Central memory CD4-positive, alpha-beta T cell (primary cell): ENCODE measurements at places on chromosomes 12 and 14.

DNA sequence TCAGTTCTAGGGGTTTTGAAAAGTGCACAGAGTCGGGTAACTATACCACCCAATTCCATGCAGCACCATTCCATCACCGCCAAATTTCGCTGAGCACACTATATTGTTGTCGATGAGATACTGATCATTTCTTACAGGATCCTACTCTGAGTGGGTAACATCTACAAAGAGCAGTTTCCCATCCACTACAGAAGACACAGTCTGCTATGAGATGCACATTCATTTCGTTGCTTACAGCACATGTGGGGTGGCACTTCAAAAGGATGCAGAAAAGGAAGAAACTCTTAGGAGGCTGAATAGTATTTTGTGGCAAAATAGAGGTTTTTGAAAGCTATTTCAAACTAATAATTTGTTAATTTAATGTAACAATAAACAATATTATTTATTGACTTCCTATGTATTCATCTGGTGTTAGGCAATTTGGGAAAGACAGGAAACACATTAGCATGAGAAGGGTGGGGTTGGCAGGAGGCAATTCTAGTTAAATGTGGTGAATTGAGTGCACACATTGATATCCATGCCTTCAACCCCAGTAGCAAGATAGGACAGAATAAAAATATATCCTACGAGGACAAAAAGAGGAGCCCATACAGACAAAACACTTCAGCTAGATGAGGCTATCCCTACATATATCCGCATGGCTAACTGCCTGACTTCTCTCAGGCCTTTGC is 186.8 kb upstream of the PARP11 start:
- no peak for DNase-seq

GRCh38 chr12:82627799-82628198 is 58.9 kb upstream of the TMTC2 start:
- no peak for DNase-seq

DNA sequence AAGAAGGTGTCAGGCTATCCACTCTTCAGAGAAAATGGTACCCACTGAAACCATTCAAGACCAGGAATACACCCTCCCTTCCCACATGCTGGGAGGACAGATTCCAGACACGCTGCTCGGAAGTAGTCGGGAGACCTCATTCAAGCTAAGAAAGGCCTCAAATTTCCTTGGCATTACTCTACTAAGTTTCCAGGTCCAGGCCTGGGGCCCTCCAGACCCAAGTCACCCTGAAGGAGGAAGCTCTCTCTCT is 27.1 kb upstream of the RPLP0 start:
- no peak for DNase-seq

DNA sequence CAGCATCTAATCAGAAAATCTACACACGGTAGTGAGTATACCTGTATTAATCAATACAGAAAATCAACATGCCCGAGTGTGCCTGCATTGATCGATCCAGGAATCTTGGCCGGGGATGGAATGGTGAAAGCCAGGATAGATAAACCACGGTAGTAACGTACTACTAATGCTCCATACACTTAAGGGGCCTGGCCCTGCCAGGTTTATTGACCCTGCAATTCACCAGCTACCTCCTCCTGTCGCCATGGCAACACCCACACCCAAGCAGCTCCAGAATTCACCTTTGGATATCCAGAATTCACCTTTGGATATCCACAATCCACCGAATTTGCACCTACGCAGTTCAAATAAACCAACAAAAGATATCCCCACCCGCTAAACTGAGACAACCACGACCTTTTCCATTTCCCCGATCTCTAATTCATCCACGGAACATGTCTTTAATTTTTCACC is 14.8 kb upstream of the CALM1 start:
- DNase-seq = peak; percentile 14

DNA sequence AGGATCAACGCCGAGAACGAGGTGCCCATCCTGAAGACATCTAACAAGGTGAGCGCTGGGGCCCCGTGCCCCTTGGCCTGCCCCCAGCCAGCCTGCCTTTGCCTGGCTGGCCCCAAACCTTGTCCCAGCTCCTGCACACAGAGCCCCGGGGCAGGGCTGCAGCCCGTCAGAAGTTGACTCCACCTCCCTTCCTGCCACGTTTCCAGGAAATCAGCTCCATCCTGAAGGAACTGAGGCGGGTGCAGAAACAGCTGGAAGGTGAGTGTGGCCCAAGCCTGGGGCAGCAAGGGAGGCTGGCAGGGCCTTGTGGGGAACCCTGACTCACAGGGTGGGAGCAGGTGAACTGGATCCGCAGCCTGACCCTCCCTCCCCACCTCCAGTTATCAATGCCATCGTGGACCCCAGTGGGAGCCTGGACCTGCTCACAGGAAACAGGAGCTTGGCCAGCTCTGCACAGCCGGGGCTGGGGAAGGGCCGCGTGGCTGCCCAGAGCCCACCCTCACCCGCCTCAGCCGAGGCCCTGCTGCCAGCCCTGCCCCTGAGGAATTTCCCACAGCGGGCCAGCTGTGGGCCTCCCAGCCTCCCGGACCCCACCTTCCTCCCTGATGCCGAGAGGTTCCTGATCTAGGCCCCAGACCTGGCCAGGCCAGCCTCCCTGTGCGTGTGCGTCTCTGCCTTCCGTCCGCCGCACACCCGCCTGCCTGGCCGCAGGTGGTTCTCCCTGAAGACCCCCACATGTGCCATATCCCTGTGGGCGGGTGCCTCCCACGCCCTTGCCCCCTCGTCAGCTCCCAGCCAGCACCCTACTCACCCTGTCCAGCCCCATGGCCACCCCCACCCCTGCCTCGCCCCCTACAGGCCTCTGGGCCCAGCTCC is 29.5 kb downstream of the CEP170B start:
- DNase-seq = no peak

- no peak for DNase-seq
Measured at GRCh38 chr14:75254901-75255584, 23.6 kb upstream of the FOS start.

GRCh38 chr12:114984634-114985061 is 300.7 kb upstream of the TBX3 start:
- DNase-seq = no peak

- DNase-seq = no peak
Measured at GRCh38 chr12:102659200-102659911, 179.0 kb upstream of the IGF1 start.

- no peak for DNase-seq
Measured at GRCh38 chr12:121512561-121512960, 68.3 kb downstream of the KDM2B start.

- DNase-seq = no peak
Measured at GRCh38 chr14:78836777-78837176, 666.6 kb downstream of the NRXN3 start.

- no peak for DNase-seq
Measured at GRCh38 chr12:41881891-41882805, 262.5 kb downstream of the GXYLT1 start.

GRCh38 chr14:59347511-59347900 is 117.7 kb downstream of the GPR135 start:
- DNase-seq = no peak

DNA sequence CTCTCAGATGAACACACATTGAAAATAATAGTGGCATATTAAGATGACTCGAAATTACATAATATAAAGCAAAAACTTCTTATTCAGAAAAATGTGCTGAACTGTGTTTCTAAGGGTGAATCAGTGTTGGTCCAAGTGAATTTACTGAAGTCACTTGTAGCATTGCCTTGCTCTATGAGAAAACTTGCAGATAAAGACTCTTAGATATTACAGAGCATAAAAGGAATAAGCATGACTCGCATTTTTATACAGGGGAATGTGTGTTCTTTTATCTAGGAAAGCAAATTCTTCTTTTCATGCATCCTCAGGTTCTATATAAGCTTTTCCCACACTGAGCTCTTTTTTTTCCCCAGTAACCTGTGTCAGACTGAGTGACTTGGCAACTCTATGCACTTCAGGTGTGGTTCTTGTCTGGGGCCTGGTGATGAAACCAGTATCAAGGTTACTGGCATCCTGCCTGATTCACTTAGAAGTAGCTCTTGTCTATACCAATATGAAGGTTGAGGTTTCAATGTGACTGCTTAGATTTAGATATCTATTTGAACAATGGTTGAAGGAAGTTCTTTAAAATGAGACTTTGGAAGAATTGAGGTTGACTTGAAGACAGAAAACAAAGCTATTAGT is 76.1 kb downstream of the OTOGL start:
- DNase-seq = no peak

- DNase-seq = no peak
Measured at GRCh38 chr12:55842681-55843429, at the start of gene MMP19. Gene MMP19, minus strand, starts transcription at chr12:55842936. Its CDS starts 106 bp downstream, at chr12:55842830.

DNA sequence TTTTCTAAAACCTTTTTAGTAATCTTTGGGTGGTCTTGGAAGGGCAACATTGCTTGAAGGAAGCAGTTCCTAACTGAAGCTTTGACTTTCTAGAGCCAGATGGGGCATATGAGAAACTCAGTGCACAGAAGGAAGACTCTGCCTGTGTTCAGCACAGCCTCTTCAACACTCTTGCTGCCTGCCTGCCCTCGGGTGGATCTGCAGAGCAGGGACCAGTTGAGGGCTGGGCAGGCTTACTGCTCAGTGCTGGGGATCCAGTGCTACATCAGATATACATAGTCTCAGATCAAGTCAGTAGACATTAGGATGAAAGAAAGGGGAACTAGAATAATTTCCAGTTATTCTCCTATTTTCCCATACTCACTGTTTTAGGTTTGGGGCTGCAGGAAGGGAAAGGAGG is 29.5 kb upstream of the TMX1 start:
- no peak for DNase-seq

DNA sequence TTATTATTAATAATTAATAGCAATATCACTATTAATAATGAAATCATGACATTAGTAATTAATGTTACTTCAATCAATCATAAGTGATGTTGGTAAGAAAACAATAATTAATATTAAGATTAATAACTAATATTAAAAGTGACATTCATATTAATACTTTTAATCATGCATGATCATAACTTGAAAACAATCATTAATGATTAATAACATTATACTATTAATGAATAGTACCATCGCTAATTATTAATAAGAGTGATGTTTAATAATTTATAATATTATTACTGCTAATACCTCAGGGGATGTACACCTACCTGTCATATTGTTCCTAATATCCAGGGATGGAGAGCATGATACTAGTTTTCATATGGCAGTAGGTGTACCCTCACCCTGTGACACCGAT is 10.0 kb upstream of the CLEC6A start:
- no peak for DNase-seq

DNA sequence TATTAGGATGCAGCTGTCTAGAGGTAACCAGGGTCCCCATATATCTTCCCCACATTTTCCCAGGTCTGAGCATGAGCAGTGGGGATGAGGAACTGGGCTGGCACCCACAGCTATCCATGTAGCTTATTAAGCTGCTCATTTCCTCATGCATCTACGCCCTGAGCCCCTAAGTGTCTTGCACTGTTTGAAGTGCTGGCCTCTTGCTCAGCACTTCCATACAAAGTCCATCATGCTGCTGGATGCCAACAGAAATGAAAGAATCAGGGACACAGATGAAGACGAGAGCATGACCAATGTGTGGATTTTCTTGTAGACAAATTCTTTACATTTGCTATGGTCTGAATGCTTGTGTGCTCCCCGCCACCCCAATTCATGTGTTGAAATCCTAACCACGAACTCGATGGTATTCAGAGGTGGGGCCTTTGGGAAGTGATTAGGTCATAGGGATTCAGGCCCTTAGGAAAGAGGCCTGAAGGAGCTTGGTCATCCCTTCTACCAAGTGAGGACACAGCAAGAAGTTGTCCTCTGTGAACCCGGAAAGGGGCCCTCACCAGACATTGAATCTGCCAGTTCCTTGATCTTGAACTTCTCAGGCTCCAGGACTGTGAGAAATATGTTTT is 54.5 kb downstream of the C12orf75 start:
- no peak for DNase-seq

GRCh38 chr12:15049461-15050153 is 76.8 kb downstream of the PDE6H start:
- DNase-seq = no peak

DNA sequence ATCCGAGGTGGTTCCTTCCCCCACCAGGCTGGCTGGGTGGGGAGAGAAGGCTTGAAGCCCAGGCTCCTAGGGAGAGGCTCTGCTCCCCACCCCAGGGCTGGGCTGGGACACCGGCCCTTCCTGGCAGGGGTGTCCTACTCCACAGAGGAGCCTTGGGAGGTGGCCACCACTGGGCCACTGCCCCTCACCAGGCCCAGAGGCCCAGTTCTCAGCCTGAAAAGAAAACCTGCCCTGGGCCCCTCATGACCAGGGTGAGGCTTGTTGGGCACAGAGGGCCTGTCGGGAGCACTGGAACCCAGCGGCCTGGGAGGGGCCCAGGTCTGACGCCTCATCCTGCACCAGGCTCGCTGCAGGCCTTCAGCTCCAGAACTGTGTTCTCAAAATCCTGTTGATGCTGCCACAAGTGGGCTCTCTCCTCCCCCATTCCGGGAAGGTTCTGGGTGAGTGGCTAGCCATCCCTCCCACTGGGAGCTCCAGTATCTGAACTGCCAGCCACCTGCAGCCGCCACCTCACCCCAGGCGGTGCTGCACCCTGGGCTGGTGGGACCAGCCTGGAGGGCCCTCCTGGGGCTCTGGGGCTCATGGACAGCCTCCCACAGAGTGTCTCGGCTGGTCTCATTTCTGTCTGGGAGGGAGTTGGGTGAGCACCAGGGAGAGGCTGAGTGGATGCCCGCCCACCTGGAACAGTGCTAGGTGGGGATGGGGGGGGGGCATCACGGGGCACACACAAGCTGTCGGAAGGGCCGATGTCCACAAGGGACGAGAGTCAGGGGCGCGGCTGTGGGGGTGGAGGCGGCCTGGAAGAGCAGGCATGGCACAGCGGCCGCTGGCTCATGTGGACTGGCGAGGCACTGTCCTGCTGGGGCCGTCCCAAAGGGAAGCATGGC is 11.8 kb downstream of the BAG5 start:
- DNase-seq = no peak

DNA sequence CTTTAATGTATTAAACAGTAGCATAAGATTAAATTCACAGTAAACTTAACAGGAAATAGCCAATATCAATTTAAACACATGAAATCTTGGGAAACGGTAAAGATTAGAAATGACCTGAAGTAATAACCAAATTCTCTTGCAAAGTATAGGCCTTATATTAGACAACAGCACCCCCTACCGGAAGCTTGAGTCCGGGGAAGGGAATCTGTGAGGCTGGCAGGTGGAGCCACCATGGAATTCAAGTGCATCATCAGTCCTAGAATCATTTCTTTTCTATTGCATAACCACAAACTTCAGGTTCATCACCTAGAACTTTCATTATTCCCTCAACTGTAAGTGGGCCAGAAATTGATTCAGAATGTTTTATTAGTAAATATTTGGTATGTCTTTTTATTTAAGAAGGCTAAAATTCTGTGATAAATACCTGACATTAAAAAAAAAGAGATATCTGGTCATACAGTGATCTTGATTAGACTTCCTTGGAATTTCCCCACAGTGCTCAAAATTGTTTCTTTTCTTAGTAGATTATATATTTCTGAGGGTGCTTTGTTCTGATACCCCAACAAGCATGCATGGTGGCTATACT is 48.6 kb downstream of the AP5M1 start:
- peak; percentile 63 for DNase-seq

GRCh38 chr12:130249376-130249775 is 87.1 kb downstream of the FZD10 start:
- no peak for DNase-seq

GRCh38 chr12:69898236-69898635 is 73.2 kb downstream of the MYRFL start:
- DNase-seq = no peak
